Erythroblast (primary cell): ENCODE measurements at places on chromosomes 7 and 10.

DNA sequence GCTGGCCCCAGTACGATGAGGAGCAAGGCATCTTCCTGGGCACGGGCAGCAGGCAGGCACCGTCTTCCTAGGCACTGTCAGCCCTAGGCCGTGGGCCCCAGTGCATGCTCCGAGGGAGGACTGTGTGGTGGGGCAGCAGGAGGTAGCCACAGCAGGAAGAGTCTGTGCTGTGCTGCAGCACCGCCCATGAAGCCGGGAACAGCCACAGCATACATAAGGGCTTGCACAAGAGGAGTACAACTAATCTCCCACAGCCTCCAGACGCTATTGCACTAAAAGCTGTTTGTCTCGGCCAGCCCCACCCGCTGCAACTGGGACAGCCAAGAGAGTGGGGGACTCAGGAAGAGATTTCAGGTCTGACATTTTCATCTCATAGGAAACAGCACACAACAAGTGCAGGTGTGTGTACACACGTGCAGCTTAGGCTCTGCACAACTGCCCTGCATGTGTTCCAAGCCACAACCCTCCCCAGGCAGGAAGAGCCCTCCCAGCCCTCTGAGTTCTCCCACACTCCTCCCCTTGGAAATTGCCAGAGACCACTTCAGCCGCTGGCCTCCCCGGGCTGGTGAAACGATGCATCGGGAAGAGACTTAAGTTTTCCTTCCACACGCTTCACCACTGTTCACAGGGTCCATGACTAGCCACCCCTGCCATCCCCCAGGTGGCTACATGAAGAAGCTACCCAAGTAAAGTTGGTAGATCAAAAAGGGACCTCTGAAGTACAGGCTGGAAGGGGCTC is 88.1 kb upstream of the DDC start:
- no peak for DNase-seq

- DNase-seq = no peak
Measured at GRCh38 chr7:50645186-50645585, 80.0 kb upstream of the DDC start.

DNA sequence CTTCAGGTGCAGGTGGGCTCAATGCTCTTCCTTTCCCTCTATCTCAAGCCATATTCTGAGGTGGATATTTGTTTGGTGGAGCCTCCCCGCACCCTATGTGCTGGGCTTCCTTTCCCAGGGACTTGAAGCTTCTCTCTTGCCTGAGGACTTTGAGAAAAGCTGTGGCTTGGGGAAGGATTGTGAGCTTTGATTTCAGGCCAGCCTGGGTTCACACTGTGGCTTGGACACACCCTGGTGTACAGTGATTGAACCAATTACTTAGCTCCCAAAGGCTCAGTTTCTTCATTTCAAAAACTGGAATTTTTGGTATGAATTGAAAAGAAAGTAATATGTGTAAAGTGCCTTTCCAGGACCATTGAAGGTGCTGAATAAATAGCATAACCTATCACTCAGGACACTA is 224.5 kb upstream of the GLI3 start:
- no peak for DNase-seq

- no peak for DNase-seq
Measured at GRCh38 chr10:18254692-18255091, 114.5 kb downstream of the CACNB2 start.

DNA sequence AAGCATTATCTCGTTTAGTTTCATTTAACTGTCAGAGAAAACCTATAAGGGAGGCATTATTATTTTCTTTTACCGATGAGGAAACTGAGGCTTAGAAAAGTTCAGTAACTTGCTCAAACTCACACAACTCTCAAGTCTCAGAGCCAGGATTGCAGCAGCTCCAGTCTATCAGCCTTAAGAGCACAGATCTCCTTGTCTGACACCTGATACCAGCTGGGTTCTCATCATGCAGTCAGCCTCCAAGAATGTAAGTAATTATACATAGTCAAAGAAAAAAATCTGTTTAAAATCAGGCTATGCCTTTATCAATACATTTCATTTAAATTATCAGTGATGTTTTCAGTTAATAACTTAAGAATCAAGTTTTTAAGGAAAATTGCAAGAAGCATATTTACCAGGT is 236.6 kb upstream of the TCF7L2 start:
- no peak for DNase-seq

GRCh38 chr10:100340948-100341847 is 5.8 kb upstream of the SCD start:
- DNase-seq = no peak

DNA sequence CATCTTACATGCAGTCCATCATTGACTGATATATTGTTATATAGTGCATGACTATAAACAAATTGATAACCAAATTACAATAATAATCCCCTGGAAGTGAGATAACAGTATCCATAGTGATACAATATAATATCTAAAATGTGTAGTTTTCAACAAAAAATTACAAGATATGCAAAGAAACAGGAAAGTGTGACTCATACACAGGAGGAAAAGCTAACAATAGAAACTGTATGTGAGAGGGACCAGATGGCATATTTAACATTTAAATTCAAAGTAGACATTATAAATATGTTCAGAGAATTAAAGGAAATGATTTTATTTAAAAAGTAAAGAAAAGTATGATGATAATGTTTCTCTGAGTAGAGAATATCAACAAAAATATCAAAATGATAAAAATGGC is 8.0 kb downstream of the OR9A2 start:
- DNase-seq = no peak

DNA sequence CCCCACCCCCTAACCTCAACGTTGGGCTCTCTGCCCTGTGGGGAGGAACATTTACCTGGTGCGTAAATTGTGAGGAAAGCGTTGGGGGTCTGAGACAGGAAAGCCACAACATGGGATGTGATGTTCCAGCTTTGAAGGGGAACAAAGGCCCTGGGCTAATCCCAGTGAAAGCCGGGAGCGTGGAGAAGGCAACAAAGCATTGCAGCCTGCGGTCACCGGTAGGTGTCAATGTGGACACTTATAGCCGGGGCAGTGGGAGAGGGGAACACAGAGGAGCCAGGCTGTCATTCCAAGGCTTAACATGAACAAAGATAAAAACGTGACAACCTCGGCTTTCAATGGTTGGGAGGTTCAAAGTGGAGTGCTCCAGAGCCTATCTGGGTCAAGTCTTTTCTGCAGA is 12.7 kb downstream of the PTF1A start:
- no peak for DNase-seq

- DNase-seq = no peak
Measured at GRCh38 chr10:50312464-50313437, 61.4 kb upstream of the ASAH2 start.

GRCh38 chr10:13759168-13759567 is 172.4 kb downstream of the PRPF18 start:
- no peak for DNase-seq

DNA sequence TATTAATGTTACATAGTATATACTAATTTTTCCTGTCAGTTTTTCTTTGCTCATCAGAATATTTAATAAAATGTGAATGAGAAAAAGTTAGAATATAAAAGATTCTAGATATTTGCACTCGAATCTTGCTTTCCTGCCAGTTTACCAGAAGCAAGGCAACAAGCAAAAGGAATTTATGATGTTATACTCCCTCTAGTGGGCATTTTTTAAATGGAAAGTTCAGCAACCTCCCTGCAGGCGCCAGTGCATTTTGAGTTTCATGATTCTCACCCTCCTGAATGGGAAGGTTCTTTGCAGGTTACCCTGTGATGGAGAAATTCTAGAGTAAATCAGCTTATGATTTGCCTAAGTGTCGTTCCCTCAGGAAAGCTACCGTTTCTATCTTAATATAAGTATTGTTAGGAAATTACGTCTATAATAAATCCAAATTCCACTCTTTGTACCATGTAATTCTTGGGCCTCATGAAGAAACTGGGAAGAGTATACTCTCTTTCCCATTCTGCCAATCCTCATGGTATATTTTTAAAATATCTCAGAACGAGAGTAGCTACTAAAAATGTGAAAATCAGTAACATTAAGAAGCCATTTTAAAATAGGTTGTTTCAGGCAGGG is 350.0 kb downstream of the CRPPA start:
- DNase-seq = peak; percentile 56

DNA sequence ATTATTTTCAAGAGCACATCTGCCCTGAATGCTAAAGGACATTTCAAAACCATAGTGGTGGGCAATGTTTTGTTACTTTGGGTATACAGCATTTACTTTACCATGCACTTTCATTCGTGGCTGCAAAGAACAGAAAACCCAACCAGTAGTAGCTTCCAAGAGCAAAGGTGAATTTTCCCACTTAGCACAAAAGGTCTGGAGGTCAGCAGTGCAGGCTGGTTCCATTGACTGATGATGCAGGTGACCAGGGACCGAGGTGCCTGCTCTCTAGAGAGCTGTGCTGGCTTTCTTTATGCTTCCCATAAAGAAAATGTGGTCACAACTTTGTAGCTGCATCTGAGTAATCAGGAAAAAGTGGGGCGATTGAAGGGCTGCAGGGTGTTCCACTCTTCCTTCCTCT is 240.0 kb downstream of the BICC1 start:
- no peak for DNase-seq
